Mesothelial cell of epicardium (in vitro differentiated cells): ENCODE measurements at places on chromosomes 6 and 20.
A peak's percentile ranks its signal among the peaks of the same experiment; 100 is the strongest.

- no peak for DNase-seq
Measured at GRCh38 chr6:105253787-105254186, 74.0 kb upstream of the POPDC3 start.

- DNase-seq: peak; percentile 72
Measured at GRCh38 chr20:34874094-34874654, 1.5 kb upstream of the GGT7 start.

DNA sequence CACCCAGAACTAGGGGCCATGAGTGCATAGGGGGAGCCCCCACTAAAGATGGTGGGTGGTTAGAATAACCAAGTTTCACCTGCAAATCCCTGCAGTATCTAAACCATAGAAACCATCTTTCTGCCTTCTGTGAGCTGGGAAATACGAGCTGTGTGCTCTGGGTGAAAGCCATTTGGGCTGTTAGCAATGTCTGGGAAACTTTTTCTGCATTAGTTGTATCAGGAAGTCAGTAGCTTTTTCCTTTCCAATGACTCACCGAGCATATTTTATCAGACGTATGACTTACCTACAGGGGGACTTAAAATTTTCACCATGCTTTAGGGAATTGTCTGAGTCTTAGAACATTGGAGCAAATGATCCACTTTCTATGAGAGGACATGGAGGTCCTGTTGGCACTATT lies 584.0 kb downstream of the QKI start:
- DNase-seq: no peak

DNA sequence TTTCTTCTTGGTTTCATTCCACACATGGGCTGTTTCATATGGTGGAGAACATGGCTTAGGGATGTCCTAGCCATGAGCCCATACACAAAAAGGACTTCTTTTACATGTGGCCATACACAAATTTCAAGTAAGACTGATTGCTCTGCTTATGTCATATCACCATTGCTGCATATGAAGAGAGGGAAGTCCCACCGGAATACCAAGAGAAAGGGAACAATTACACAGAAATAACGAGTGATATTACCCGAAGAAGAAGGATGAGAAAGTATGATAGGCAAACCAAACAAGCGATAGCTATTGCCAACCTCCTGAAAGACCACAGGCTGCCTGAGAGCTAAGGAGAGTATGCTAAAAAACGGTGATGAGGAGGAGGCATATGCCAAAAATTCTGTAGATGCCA lies 70.5 kb upstream of the TNFRSF21 start:
- no peak for DNase-seq

DNA sequence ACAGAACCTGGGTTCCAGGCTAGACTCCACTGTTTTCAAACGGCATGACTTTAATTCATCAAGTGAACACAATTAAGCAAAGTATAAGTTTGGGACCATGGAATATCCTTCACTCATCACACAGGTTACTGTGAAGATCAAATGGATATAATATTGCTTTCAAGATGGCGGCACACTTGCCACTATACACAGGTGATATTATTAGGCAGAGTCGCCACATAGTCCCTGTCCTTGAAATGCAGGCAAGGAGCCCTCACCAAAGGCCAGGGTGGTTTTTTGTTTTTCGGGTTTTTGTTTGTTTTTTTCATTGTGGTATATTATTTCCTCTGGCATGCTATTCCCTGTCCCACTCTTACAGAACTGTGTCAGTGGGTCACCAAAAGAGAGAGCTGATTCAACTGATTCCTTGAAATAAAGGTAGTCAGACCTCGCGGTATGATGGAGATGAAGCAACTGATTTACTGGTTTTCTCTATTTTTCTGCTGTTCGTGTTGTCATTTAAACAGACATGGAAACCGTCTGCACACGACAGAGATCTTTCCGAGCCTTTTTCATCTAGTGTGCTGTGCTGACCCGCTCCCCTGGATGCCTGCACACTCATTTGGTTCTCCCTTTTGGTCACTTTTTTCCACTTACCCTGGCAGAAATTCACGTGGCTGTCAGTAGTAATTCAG lies 29.7 kb downstream of the MYB start:
- DNase-seq: no peak

- DNase-seq: no peak
Measured at GRCh38 chr20:62952373-62952967, at the start of gene SLC17A9. Gene SLC17A9, plus strand, starts transcription at chr20:62952709. Its CDS starts 122 bp downstream, at chr20:62952831.

DNA sequence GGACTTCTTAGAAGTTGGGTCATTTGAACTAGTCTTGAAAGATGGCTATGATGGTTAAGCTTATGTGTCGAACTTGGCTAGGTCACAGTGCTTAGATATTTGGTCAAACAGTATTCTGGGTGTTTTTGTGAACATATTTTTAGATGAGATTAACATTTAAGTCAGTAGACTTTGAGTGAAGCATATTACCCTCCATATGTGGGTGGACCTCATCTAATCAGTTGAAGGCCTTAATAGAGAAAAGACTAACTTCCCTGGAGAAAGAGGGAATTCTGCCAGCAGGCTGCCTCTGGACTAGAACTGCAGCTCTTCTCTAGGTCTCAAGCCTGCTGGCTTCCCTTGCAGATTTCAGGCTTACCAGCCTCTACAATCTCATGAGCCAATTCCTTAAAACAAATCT lies 76.9 kb downstream of the RCAN2 start:
- DNase-seq: no peak

GRCh38 chr6:90940812-90941481 lies 354.1 kb upstream of the MAP3K7 start:
- DNase-seq: no peak

GRCh38 chr6:133369773-133370272 lies 128.7 kb downstream of the EYA4 start:
- DNase-seq: no peak

GRCh38 chr6:37134396-37135191 lies 35.4 kb upstream of the PIM1 start:
- DNase-seq: no peak

DNA sequence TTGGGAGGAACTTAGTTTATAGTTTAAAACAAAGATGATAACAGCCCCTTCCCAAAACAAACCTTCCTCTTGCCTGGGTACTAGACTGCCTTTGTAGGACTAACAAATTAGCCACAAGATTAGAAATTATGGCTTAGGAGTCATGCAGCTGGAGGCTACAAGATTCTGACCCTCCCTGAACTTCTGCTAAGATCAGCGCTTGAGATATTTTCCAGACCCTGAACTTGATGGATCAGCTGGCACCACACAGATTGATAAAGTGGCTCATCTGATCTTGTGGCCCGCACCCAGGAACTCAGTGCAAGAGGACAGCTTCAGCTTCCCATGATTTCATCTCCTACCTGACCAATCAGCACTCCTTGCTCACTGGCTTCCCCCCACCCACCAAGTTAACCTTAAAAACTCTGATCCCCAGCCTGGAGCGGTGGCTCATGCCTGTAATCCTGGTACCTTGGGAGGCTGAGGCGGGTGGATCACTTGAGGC lies 5.9 kb upstream of the SERINC3 start:
- DNase-seq: no peak

DNA sequence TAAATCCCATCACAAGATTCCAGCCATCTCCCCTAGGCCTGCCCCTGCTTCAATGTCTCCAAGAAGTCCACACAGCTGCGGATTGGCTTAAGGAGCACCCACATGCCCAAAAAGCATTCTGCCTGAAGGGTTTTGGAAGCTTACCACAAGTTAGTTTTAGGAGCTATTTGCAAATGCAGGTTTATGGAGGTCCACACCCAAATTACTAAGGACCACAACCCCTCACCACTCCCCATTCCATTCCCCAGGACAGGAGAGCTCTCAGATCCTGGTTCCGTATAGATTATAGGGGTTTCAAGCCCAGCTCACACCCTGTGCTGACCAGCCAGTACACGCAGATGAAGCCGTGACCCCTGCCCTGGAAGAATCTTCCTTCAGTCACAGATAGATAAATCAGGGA lies 24.3 kb upstream of the PXDC1 start:
- DNase-seq: no peak

GRCh38 chr20:676967-677366 lies 1.4 kb upstream of the SCRT2 start:
- DNase-seq: no peak

DNA sequence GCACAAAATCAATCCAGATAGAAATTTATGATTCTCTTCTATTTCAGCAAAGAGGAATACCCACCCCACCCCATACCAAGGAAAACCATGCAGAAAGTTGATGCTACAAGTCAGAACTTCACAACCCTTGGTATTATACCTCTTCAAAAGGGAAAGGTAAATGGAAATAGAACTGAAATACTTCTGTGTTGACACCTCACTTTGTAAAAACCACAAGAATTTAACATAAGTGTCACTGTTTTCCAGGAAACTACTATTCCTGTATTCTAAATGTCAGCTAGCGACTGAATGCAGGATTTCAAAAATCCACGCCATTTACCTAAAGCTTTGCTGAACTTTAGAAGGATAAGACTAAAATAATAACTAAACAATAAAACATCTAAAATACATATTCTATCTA lies 3.6 kb downstream of the CPNE1 start:
- DNase-seq: no peak

DNA sequence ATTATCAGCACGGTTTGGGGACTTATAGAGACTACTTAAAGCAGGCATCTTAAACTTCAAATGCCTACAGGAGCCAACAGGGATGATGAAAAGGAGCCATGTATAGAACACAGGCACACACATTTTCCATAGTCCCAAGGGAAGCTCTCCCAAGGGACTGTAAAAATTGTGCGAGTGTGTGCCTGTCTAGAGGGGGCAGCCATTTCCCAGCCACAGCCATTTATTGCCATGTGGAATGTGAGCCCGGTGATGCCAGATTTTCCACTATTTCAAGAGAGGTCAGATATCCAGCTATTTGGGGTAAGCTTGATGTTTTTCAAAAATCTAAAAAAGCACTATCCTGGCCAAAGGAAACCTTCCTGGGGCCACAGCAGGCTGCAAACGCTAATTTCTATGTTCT lies 24.1 kb upstream of the RALY start:
- DNase-seq: no peak

DNA sequence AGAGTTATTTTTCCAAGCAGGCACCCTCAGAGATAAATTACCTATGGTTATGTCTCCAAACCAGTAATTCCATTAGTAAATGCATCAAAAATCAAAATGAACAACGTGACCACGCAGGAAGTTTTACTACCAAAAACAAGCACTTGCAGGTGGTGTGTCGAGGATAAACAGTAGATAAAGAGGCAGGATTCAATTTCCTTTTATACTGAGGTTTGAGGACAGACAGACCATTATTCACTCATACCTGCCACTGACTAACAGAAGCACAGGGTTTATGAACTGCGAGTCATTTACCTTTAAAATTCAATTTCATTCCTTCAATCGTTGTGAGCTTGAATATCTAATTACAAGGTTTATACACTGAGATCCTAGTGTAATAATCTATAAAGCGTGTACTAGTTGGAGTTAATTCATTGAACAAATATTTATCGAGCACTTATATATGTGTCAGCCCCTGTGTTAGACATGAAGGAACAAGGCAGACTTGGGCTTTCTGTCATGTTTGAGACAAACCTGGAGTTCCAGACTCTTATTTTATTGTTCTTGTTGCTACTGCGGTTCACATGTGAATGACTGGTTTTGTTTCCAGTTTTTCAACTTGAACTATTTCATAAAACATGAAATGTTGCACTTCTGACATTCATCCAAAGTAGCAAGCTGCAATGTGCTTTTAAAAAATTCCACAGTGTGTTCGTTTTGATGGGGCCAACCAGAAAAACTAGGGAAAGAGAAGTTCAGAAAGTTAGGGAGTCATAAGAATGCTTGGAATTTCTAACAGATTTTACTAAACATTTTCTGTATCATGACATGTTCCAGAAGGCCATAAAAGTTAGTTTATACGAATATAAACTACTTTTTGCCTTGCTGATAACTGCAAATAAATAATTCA lies 205.6 kb downstream of the UST start:
- DNase-seq: no peak

- no peak for DNase-seq
Measured at GRCh38 chr20:5154543-5154925, 27.7 kb downstream of the CDS2 start.

GRCh38 chr6:156485150-156485549 lies 292.0 kb upstream of the ARID1B start:
- DNase-seq: no peak

DNA sequence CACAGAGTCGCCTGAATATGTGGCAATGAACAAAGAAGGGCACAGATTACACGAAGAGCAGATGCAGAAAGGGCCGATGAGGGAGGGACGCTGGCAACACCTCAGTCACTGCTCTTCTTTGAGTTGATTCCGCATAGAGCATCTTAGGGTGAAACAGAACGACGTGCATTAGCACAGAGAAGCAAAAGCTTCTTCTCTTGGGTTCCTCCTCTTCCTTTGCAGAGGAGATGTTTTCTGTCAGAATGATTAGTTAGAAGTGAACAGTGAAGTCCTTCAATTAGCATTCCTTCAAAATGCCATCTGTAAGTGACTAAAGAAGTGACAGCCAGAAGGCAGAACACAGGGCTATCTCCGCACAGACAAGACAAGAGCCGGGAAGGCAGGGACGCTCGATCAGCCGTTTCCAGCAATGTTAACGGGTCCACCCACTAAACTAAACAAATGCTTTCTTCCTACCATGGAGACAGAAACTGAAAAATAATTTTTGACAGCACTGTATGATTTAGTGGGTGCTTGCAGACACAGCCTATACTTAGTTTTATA lies 219.8 kb upstream of the AGPAT4 start:
- no peak for DNase-seq

- no peak for DNase-seq
Measured at GRCh38 chr6:73694711-73695411, 1.1 kb upstream of the CD109 start.

DNA sequence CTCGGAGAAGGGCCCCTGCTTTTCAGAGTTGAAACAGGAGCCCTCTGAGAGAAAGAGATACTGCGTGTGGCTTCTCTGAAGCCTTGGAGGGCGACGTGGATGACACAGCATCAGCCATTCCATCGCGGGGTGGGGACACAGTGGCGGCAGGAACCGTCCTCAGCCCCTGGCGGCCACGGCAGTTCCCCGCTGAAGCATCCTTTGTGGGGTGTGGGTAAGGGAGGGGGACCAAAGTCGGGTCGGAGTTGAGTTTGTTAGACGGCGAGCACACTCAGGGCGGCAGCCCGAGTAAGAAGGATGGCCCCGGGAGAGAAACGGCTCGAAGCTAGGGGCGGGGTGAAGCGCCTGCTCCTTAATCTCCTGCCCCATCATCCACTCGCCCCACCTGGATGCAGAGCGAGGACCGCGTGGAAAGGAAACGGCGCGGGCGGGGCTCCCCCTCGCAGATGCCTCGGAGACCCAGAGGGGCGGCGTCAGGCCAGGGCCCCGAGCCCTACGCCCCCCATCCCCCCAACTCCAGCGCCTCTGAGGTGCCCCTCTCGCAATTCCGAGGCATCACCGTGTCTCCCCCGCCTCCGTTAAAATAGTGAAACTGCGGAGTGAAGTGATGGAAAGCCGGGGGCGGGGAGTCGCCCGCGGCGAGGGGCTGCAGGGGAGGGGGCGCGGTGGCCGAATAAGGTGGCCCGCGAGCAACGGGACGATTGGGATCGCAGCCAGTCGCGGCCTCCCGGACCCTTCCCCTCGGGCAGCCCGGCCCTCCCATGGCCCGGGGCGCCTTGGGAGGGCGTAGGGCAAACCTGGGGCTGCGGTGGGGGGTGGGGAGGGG lies 796 bp upstream of the RREB1 start:
- DNase-seq: no peak

DNA sequence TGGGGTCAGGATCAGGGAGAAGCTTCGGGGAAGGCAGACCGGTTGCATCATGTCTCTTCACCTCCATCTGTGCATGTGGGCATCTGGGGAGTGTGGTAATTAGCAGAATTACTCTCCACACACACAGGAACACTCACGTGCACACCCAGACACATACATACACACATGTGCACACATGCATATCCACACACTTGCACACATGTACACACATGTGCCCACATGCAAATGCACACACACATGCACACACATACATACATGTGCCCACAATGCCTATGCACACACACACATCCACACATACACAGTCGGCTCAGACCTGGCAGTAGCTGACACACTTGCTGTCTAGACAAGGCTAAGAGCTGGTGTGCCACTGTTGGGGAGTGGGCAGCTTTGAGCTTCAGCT lies 212.3 kb upstream of the PMEPA1 start:
- no peak for DNase-seq
